PC-3 (cell line): ENCODE measurements at places on chromosomes 13 and 19. TPM values are rescaled to one million over a fixed set of nuclear protein-coding genes. Genes with fewer than 3 reads are reported as not detected.

Gene ZNF681
- 2.5 and 2.6 TPM in 2 replicates for total RNA-seq

Gene CD33
- total RNA-seq = 2.2 and 6.0 TPM in 2 replicates

GRCh38 chr19:55686311-55687050 lies 11.5 kb downstream of the EPN1 start:
- H3K4me3 ChIP-seq = no peak overlapping the region
- H3K27ac ChIP-seq = no peak overlapping the region
- no peaks in the 10 kb centered on the region for H3K27me3 ChIP-seq
- no peak for DNase-seq
- peaks cover 48% of the 10 kb centered on the region for H3K36me3 ChIP-seq

DNA sequence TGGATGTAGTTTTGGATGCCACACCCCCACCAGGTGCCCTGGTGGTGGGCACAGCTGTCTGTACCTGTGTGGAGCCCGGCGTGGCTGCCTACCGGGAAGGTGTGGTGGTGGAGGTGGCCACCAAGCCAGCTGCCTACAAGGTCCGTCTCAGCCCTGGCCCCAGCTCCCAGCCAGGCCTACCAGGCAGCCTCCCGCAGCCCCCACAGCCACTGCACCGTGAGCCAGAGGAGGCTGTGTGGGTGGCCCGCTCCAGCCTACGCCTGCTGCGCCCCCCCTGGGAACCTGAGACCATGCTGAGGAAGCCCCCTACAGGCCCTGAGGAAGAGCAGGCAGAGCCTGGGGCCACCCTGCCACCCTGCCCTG lies 3.5 kb downstream of the CIC start:
- H3K27me3 ChIP-seq = no peaks in the 10 kb centered on the region
- H3K36me3 ChIP-seq = no peaks in the 10 kb centered on the region
- H3K4me3 ChIP-seq = no peak overlapping the region

DNA sequence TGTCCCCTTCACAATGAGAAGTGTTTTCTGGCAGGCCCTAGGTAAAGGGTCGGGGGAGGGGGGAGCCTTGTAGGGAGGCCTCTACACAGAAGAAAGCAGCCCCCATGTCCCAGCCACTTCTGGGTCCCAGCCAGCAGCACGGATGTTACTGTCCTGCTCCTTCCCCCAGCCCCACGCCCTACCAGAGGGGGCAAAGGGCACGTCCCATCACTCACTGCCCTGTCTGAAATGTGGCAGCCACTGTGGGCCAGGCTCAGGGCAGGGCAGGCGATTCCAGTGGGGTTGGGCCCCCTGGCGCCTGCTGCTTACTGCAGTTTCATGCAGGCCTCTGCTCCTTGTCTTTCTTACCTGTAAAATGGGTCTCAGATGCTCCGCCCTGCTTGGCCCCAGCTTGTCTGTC lies 6.1 kb upstream of the SLC25A42 start:
- no peak overlapping the region for H3K27ac ChIP-seq
- DNase-seq = no peak
- H3K27me3 ChIP-seq = no peaks in the 10 kb centered on the region
- H3K4me3 ChIP-seq = no peak overlapping the region
- peaks cover 11% of the 10 kb centered on the region for H3K4me1 ChIP-seq

GRCh38 chr19:37778613-37779126 lies 716 bp downstream of the ZNF573 start:
- H3K4me3 ChIP-seq = peak overlapping the region; percentile 84
- no peaks in the 10 kb centered on the region; the same call in 1 of the 2 replicates for H3K36me3 ChIP-seq
- no peak overlapping the region for H3K27ac ChIP-seq
- no peak for DNase-seq
- H3K27me3 ChIP-seq = no peaks in the 10 kb centered on the region

Gene ZNF433
- 5.4 and 7.8 TPM in 2 replicates for total RNA-seq

Gene KCTD15
- total RNA-seq = 58.2 and 79.9 TPM in 2 replicates

Gene ADAMTS10
- 1.2 TPM in 1 of 2 replicates, not detected in the other for total RNA-seq

Gene AXL
- 172 and 202 TPM in 2 replicates for total RNA-seq

- H3K36me3 ChIP-seq = no peaks in the 10 kb centered on the region
- no peak overlapping the region for H3K4me3 ChIP-seq
- no peaks in the 10 kb centered on the region for H3K27me3 ChIP-seq
- H3K27ac ChIP-seq = no peak overlapping the region
Observed at GRCh38 chr13:98060282-98060681, 82.6 kb upstream of the FARP1 start.

Gene OR7C1
- total RNA-seq = not detected in 2 replicates

DNA sequence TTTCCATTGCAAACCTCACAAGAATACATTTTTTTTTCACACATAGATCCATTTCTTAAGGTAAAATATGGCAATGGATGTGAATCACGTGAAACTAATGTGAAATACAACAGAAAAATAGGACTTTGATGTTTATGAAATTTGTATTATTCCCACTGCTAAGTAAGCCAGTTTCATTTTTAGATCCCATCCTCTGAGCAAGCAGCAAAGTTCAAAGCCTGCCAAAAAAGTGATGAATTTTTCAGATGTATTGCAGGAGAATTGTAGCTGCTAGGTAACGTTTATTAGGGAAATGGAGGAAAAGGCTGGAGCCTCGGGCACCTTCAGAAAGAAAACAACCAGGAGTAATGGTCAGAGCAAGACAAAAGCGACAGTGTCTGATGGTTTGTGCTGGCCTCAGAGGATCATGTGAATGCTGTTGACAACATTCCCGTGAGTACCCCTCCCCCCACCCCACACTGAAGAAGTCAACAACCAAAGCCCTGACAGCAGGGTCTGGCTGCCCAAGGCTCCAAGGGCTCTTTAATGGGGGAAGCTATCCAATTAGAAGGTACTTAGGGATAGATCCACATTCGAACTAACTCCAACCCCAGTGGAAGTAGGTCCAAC lies 95.5 kb downstream of the OXGR1 start:
- DNase-seq = no peak
- H3K4me3 ChIP-seq = no peak overlapping the region
- no peaks in the 10 kb centered on the region for H3K27me3 ChIP-seq
- H3K36me3 ChIP-seq = no peaks in the 10 kb centered on the region
- H3K4me1 ChIP-seq = no peaks in the 10 kb centered on the region

- no peaks in the 10 kb centered on the region for H3K27me3 ChIP-seq
- H3K27ac ChIP-seq = no peak overlapping the region
- H3K36me3 ChIP-seq = no peaks in the 10 kb centered on the region
- no peak overlapping the region for H3K4me3 ChIP-seq
Observed at GRCh38 chr13:104975272-104975671, 1560.2 kb downstream of the EFNB2 start.

DNA sequence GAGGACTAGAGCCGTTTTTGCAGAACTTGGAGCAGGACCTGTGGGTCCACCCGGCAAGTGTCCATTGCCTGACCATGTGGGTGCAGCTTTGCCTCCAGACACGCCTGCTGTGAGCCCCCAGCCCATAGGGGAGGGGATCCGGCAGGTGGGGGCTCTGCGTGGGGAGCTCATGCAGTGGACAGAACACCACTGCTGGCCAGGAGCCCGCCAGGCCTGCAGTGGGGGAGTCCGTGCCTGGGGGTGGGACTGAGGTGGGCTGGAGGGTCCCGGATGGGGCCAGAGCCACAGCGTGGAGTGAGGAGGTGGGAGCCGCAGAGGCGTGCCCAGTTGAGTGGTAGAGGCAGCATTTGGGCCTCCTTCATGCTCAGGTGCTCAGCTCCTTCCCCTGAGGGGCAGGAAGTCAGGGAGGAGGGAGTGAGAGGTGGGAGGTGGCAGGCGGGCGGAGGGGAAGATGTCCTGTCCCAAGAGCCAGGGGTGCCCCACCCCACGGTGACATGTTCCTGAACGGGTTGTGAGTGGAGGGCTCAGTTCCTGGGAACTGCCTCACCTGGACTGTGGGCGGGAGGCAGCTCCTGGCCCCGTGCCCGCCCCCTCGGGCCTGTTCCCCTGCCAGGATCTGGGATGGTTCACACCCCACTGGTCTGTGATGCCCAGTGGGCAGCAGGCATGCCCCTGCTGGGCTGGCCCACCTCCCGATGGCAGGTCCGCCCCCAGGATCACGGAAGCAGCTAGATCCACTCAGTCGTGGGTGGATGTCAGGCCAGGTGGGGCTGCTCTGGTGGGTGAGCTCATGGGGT lies 8.8 kb downstream of the ADAT3 start:
- no peak overlapping the region for H3K27ac ChIP-seq
- no peaks in the 10 kb centered on the region for H3K4me1 ChIP-seq
- no peak overlapping the region for H3K4me3 ChIP-seq
- no peaks in the 10 kb centered on the region for H3K36me3 ChIP-seq
- no peaks in the 10 kb centered on the region for H3K27me3 ChIP-seq

Gene FFAR3
- not detected in 2 replicates for total RNA-seq
